GM12891 (cell line): ENCODE measurements at places on chromosomes 5 and 9.

DNA sequence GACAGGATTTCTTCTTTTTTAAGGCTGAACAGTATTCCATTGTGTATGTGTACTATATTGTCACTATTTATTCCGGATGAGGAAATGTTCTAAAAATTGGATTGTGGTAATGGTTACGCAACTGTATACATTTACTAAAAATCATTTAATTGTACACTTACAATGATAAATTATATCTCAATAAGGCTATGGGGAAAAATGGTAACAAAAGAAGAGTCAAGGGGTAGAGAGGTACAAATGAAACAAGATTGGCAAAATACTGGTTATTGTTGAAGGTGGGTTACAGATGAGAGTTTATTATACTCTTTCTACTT lies 62.3 kb upstream of the TNFAIP8 start:
- no peak for DNase-seq

GRCh38 chr5:39469777-39470415 lies 45.1 kb upstream of the DAB2 start:
- no peak for DNase-seq

GRCh38 chr9:5186416-5187169 lies 1.2 kb upstream of the INSL6 start:
- peak; percentile 14 for DNase-seq

- DNase-seq: no peak
Observed at GRCh38 chr5:56211298-56211865, 21.7 kb downstream of the ANKRD55 start.
